Suppressor macrophage treated with lipopolysaccharide for 4 hours (primary cell): ENCODE measurements at places on chromosomes 11 and 22.

- DNase-seq, result no peak
Observed at GRCh38 chr11:91156041-91156440, 933.2 kb upstream of the CHORDC1 start.

GRCh38 chr11:32821517-32821916 is 8.2 kb upstream of the PRRG4 start:
- DNase-seq, result peak; percentile 26

DNA sequence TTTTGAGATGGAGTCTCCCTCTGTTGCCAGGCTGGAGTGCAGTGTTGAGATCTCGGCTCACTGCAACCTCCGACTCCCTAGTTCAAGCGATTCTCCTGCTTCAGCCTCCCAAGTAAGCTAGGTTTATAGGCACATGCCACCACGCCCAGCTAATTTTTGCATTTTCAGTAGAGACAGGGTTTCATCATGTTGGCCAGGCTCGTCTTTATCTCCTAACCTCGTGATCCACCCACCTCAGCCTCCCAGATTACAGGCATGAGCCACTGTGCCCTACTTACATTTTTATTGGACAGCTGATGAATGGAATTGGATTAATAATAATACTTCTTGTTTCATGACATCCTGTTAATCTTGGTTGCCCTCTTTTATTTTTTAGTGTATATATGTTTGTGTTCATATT is 3.0 kb upstream of the MRGPRD start:
- DNase-seq, result no peak

DNA sequence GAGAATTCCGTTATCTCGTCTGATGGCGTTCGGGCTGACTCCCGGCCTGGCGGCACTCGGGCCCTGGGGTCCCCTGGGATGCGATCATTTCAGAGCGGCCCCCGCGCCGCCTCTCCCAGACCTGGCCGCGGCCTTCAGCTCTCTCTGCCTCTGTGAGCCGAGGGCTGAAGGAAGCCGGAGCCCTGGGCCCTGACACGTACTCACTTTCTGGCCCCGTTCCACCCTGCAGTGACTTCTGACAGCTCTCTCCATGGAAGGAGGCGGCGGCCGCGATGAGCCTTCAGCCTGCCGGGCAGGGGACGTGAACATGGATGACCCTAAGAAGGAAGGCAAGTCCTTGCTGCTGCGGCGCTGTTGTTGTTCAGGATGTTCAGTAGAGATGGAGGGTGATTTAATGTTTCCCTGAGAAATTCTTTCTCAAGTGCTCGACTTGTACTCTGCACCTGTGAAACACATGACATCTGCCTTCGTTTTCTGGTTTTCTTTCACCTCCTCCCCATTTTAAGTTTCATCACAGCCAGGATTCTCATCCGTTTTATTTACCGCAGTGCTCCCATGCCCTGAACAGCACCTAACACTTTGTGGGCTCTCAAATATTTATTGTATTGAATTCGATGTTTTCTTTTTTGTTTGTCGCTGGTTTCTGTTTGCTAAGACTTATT is 612 bp downstream of the GTSE1 start:
- no peak for DNase-seq

DNA sequence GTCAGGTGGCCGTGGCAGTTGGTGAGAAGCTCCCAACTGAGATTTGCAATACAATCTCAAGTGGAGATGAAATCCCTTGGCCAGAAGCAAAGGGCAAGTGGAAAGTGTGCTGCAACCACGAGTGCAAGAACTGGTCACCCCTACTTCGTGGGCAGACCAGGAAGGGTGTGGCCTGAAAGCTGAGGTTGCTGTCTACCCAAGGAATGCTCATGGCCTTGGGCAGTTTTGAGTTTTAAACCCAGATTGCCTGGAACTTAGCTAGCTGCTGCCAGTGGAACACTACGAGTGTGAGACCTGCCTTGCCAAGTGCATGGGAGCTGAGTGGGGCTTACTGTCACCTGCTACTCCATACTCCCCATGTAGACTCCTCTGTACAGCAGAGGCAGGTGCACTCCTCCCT is 113.3 kb upstream of the FAT3 start:
- no peak for DNase-seq

DNA sequence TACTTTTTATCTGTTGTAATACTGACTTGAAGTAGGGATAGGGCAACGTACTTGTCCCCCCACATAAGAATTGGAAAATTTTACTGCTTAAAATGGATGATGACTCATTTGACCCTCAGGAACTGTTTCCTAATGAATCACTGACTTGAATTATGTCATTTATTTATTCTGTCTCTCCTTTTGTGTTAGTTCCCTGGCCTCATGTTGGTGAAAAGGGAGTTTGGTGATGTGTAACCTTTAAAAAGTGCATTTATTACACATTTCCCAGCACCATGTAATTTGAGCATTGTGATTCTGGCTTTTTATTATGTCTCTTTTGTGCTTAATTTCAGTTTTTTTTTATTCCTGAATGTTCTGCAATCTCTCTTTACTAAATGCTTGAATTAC is 20.3 kb upstream of the PGM2L1 start:
- peak; percentile 21 for DNase-seq

DNA sequence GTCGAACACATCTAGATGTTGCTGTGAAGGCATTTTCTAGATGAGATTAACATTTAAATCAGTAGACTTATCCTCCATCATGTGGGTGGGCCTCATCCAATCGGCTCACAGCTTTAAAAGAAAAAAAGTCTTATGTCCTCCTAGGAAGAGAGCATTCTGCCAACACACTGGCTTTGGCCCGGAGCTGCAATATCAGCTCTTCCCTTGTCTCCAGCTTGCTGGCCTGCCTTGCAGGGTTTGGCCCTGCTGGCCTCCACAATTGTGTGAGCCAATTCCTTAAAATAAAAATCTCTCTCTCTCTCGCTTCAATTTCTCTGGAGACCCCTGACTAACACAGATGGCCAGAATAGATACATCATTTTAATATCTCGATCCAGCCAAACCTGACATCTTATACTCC is 13.1 kb upstream of the ABCC8 start:
- DNase-seq, result no peak

- DNase-seq, result no peak
Observed at GRCh38 chr11:4903484-4903883, at the start of gene OR51A7. Gene OR51A7, plus strand, starts transcription at chr11:4903783. Its CDS starts 3,587 bp downstream, at chr11:4907370.

DNA sequence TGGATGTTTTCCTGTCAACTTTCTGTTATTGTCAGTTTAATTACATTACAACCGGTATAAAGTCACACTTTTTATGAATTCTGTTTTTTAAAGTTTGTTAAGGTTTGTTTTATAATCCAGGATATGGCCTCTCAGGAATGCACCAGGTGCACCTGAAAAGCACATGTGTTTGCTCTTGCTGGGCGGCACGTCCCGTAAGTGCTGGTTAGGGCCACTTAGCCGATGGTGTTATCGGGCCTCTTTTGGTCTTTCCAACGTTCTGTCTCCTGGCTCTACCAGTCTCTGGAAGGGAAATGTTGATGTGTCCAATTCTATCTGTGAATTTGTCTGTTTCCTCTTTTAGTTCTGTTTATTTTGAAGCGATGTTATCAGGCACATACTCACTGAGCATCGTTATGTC is 695.7 kb downstream of the BRD1 start:
- DNase-seq, result no peak

DNA sequence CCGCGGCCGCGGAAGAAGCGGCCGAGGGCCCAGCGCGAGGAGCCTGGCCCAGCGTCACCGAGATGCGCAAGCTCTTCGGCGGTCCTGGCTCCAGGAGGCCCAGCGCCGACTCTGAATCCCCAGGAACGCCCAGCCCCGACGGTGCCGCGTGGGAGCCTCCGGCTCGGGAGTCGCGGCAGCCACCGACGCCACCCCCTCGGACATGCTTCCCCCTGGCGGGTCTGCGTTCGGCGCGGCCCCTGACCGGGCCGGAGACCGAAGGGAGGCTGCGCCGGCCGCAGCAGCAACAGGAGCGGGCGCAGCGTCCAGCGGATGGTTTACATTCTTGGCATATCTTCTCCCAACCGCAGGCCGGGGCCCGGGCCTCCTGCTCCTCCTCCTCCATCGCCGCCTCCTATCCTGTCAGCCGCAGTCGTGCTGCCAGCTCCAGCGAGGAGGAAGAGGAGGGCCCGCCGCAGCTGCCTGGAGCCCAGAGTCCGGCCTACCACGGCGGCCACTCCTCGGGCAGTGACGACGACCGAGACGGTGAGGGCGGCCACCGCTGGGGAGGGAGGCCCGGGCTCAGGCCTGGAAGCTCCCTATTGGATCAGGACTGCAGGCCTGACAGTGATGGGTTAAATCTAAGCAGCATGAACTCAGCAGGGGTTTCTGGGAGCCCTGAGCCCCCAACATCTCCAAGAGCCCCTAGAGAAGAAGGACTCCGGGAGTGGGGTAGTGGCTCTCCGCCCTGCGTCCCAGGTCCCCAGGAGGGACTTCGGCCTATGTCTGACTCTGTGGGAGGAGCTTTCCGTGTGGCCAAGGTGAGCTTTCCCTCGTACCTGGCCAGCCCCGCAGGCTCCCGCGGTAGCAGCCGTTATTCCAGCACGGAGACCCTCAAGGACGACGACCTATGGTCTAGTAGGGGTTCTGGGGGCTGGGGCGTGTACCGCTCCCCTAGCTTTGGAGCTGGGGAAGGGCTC is 1.2 kb downstream of the ARHGEF17 start:
- DNase-seq, result peak; percentile 54

GRCh38 chr11:73950869-73951710 is at the start of gene DNAJB13:
Gene DNAJB13, plus strand, starts transcription at chr11:73951026. Its CDS starts 44 bp downstream, at chr11:73951070.
- peak; percentile 34 for DNase-seq

GRCh38 chr22:42171417-42171816 is 40.8 kb upstream of the CYP2D6 start:
- no peak for DNase-seq

- no peak for DNase-seq
Observed at GRCh38 chr11:133661846-133662245, 129.5 kb upstream of the OPCML start.

DNA sequence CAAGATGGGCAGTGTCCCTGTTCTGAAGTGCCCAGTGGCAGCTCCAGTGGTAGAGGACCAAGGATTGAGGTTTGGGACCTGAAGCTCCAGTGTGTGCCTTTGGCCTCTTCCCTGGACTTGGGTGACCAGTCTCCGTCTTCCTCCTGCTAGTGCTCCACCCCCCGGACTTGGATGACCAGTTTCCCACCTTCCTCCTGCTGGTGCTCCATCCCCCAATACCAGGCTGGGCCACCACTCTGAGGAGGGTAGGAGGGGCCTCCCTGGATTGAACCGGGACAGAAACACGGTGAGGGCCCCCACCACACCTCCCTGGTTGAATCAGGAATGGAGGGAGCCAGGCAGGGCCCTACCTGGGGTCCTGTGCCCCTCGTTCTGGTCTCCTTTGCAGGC is 10.9 kb upstream of the NEAT1 start:
- no peak for DNase-seq
